Endothelial cell of umbilical vein (primary cell): ENCODE measurements at places on chromosomes 12 and 14.

GRCh38 chr14:50010752-50011151 lies 105.6 kb downstream of the VCPKMT start:
- H3K36me3 ChIP-seq = no peaks in the 10 kb centered on the region
- no peak for DNase-seq
- H3K4me3 ChIP-seq = no peak overlapping the region
- no peaks in the 10 kb centered on the region for H3K4me1 ChIP-seq

DNA sequence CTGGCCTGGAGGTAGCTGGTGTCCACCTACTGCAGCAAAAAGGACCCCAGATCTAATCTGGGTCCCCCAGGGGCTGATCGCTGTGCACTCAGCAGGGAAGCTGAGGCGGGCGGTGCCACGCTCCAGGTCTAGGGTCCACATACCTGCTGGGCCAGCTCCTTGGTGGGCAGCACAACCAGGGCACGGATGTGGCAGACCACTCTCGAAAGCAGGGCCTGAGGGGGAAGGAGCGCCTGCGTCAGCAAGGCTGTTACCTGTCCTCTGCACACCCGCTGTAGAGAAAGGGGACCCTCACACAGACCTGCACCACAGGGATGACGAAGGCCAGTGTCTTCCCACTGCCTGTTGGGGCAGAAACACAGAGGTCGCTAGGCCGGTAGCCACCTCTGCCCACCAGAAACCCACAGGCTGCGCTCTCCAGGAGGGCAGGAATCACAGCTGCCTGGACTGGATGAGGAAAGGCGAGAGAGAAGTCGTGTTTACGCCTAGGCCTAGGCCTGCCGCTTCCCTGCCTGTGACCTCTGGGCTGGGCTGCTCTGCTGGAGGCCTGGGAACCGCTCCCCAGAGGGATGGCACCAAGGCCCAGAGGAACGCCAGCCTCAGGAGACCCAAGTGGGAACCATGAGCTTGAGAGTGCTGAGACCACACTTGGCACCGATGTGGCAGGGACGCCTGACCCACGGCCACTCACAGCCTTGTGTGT lies 2.0 kb downstream of the DDX51 start:
- no peaks in the 10 kb centered on the region for H3K27me3 ChIP-seq
- H3K27ac ChIP-seq = no peak overlapping the region
- H3K4me3 ChIP-seq = no peak overlapping the region
- peaks cover 33% of the 10 kb centered on the region for H3K36me3 ChIP-seq

- no peaks in the 10 kb centered on the region for H3K4me1 ChIP-seq
- no peak overlapping the region for H3K27ac ChIP-seq
- no peak overlapping the region for H3K4me3 ChIP-seq
- DNase-seq = no peak
Observed at GRCh38 chr12:79161249-79161934, 296.8 kb downstream of the SYT1 start.

DNA sequence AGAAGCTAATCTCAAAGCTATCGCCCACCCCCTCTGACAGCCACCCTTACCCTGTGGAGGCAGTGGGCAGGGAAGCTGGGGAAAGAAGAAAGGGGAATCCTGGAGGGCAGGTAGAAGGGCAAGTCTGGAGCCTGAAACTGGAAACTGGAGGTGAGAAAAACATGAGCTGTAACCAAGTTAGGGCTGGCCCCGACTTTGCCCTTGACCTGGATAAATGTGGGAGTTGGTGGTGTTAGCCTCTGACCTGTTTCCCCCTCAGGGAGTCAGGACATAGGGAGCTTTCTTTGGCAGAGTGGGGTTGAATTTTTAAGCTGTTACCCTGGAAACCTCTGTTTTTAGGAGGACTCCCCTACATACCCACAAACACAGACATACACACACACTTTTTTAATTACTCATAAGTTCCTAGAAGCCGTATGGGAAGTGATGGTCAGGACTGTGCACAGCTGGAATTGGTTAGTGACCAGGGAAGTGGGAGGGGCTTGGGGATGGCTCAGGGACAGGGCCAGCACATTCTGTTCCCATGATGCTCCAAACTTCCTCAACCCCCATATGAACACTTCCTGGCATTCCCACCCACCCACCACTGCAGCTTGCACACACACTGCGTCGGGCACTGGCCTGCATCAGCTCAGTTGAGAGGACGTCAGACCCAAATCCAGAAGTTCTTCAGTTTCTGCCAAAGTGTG lies 5.0 kb upstream of the MMP19 start:
- peak; percentile 94 for DNase-seq
- peak overlapping the region; percentile 99 for H3K27ac ChIP-seq
- no peaks in the 10 kb centered on the region for H3K36me3 ChIP-seq
- peaks cover 18% of the 10 kb centered on the region for H3K4me1 ChIP-seq
- H3K4me3 ChIP-seq = no peak overlapping the region
- no peaks in the 10 kb centered on the region for H3K27me3 ChIP-seq

- no peak overlapping the region for H3K4me3 ChIP-seq
- H3K27ac ChIP-seq = no peak overlapping the region
Observed at GRCh38 chr14:69797573-69798338, 715 bp upstream of the SLC10A1 start.

DNA sequence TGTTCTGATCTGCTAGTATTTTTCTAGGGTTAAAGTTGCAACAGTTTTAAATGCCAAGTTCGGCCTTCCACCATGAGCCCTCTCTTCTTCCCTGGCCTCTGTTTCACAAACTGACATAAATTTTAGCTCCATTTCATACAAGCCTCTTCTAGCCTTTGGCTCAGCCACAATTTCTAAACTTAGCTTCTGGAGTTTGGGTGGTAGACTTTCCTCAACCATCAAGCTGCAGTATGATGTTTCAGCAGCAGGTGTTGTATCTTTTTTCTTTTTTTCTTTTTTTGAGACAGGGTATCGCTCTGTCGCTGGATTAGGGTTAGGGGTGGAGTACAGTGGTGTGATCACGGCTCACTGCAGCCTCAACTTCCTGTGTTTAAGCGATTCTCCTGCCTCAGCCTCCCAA lies 29.4 kb downstream of the SETD3 start:
- no peaks in the 10 kb centered on the region for H3K27me3 ChIP-seq
- no peak overlapping the region for H3K27ac ChIP-seq
- H3K4me1 ChIP-seq = peaks cover 4% of the 10 kb centered on the region
- peaks cover 3% of the 10 kb centered on the region for H3K36me3 ChIP-seq
- no peak for DNase-seq
- H3K4me3 ChIP-seq = no peak overlapping the region

DNA sequence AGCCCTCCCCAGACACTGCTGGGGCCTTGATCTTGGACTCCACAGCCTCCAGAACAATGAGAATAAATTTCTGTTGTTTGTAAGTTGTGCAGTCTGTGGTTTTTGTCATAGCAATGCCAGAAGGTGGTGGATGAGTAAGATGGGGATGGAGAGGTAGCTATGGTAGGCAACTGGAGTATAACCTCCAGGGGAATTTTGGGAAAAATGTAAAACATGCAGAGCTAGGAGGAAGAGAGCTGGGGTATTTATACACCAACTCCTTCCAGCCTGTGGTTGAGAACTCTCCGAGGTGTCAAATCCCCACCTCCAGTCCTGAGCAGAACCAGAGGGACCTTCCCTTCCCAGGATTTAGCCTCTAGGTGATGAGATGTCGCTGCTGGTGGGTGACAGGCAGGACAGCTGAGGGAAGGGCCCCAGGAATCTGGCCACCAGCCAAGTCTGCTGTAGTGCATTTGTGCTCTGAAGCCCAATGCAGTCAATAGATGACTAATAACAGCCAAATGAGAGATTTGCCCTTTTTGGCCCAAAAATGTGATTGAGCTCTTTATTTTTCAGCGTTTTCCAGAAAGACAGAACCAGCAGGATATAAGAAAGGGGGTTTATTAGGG lies 19.1 kb upstream of the CEP170B start:
- H3K4me3 ChIP-seq = no peak overlapping the region
- H3K27me3 ChIP-seq = peaks cover 55% of the 10 kb centered on the region
- H3K36me3 ChIP-seq = no peaks in the 10 kb centered on the region

GRCh38 chr12:117363056-117363662 lies 1.7 kb upstream of the NOS1 start:
- no peaks in the 10 kb centered on the region for H3K36me3 ChIP-seq
- DNase-seq = no peak
- H3K27me3 ChIP-seq = peaks cover 43% of the 10 kb centered on the region
- H3K4me1 ChIP-seq = no peaks in the 10 kb centered on the region
- H3K27ac ChIP-seq = no peak overlapping the region
- H3K4me3 ChIP-seq = no peak overlapping the region

DNA sequence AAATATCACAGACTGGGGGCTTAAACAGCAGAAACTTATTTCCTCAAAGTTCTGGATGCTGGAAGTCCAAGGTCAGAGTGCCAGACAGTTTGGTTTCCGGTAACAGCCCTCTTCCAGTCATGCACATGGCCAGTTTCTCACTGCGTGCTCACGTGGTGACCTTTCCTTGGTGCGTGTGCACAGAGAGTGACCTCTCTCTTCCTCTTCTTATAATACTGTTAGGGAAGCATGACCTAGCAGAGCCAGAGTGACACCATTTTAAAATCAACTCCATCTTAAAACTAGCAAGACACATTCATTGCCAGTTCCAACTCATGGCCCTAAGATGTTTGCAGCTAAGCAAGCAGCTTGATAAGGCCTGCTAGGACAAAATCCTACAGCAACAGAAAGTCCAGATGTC lies 221.5 kb upstream of the DAAM1 start:
- no peaks in the 10 kb centered on the region for H3K4me1 ChIP-seq
- H3K4me3 ChIP-seq = no peak overlapping the region
- no peak overlapping the region for H3K27ac ChIP-seq
- no peaks in the 10 kb centered on the region for H3K27me3 ChIP-seq
- DNase-seq = no peak
- H3K36me3 ChIP-seq = no peaks in the 10 kb centered on the region

GRCh38 chr14:45038865-45039264 lies 45.1 kb upstream of the PRPF39 start:
- no peak overlapping the region for H3K27ac ChIP-seq
- no peak overlapping the region for H3K4me3 ChIP-seq
- H3K27me3 ChIP-seq = no peaks in the 10 kb centered on the region
- no peaks in the 10 kb centered on the region for H3K4me1 ChIP-seq
- H3K36me3 ChIP-seq = no peaks in the 10 kb centered on the region
- DNase-seq = no peak

GRCh38 chr14:87732562-87732961 lies 260.4 kb downstream of the GALC start:
- no peak overlapping the region for H3K27ac ChIP-seq
- DNase-seq = no peak
- no peak overlapping the region for H3K4me3 ChIP-seq
- no peaks in the 10 kb centered on the region for H3K4me1 ChIP-seq
- no peaks in the 10 kb centered on the region for H3K27me3 ChIP-seq
- no peaks in the 10 kb centered on the region for H3K36me3 ChIP-seq

GRCh38 chr14:64614805-64615391 lies 65.1 kb downstream of the PPP1R36 start:
- no peaks in the 10 kb centered on the region for H3K4me1 ChIP-seq
- no peaks in the 10 kb centered on the region for H3K36me3 ChIP-seq
- no peak overlapping the region for H3K4me3 ChIP-seq
- H3K27me3 ChIP-seq = no peaks in the 10 kb centered on the region
- no peak overlapping the region for H3K27ac ChIP-seq

- H3K4me1 ChIP-seq = no peaks in the 10 kb centered on the region
- H3K27ac ChIP-seq = no peak overlapping the region
- DNase-seq = no peak
- no peaks in the 10 kb centered on the region for H3K27me3 ChIP-seq
Observed at GRCh38 chr12:123006977-123007376, 26.5 kb downstream of the ARL6IP4 start.

- H3K36me3 ChIP-seq = no peaks in the 10 kb centered on the region
- peaks cover 21% of the 10 kb centered on the region for H3K4me1 ChIP-seq
- H3K27me3 ChIP-seq = no peaks in the 10 kb centered on the region
Observed at GRCh38 chr12:121184425-121184824, 25.5 kb upstream of the P2RX4 start.

GRCh38 chr12:77723308-77723707 lies 107.4 kb upstream of the NAV3 start:
- no peaks in the 10 kb centered on the region for H3K4me1 ChIP-seq
- no peaks in the 10 kb centered on the region for H3K36me3 ChIP-seq
- no peaks in the 10 kb centered on the region for H3K27me3 ChIP-seq
- DNase-seq = no peak

DNA sequence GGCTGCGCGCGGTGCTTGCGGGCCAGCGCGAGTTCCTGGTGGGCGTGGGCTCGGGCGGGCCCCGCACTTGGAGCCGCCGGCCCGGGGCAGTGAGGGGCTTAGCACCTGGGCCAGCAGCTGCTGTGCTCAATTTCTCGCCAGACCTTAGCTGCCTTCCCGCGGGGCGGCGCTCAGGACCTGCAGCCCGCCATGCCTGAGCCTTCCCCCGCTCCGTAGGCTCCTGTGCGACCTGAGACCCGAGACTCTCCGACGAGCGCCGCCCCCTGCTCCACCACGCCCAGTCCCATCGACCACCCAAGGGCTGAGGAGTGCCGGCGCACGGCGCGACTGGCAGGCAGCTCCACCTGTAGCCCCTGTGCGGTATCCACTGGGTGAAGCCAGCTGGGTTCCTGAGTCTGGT lies 46.0 kb upstream of the PLEKHG3 start:
- no peaks in the 10 kb centered on the region for H3K27me3 ChIP-seq
- H3K36me3 ChIP-seq = no peaks in the 10 kb centered on the region
- DNase-seq = no peak
- H3K4me1 ChIP-seq = peaks cover 9% of the 10 kb centered on the region
- no peak overlapping the region for H3K27ac ChIP-seq

GRCh38 chr14:61927060-61927459 lies 164.8 kb downstream of the SNAPC1 start:
- no peak overlapping the region for H3K4me3 ChIP-seq
- H3K27me3 ChIP-seq = peaks cover 25% of the 10 kb centered on the region
- DNase-seq = no peak
- no peaks in the 10 kb centered on the region for H3K4me1 ChIP-seq

DNA sequence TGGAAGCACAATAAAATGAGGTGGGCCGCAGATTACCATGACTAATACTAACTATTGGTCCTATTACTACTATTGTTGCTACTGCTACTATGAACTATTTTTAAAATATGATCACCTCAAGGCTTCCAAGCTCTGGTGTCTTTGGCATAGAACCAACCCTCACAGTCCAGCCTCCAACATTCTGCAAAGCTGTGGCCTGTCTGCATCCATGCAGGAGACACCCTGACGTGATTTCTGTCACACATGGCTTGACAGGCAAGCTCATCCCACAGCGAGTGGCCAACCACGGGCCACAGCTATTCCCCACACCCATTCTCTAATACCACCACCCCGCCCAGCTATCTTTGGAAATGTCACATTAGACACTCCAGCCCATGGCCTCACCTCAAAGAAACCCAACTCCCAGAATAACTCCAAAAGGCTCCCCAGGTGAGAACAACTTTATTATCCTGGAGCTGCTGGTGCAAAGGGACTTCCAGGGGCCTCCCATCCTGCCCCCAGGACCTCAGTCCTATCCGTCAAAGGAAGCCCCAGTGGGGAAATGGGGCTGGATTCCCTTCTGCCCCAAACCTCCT lies 14.4 kb downstream of the ISCU start:
- no peak for DNase-seq
- H3K4me1 ChIP-seq = no peaks in the 10 kb centered on the region
- H3K27me3 ChIP-seq = no peaks in the 10 kb centered on the region
- H3K36me3 ChIP-seq = no peaks in the 10 kb centered on the region
- H3K27ac ChIP-seq = no peak overlapping the region

GRCh38 chr12:27179400-27180214 lies 64.5 kb upstream of the STK38L start:
- peak; percentile 89 for DNase-seq
- H3K36me3 ChIP-seq = no peaks in the 10 kb centered on the region
- H3K4me3 ChIP-seq = no peak overlapping the region
- H3K4me1 ChIP-seq = peaks cover 44% of the 10 kb centered on the region
- no peaks in the 10 kb centered on the region for H3K27me3 ChIP-seq
- H3K27ac ChIP-seq = peak overlapping the region; percentile 72
